ENCODE measurements at places on chromosomes 7 and 10.

DNA sequence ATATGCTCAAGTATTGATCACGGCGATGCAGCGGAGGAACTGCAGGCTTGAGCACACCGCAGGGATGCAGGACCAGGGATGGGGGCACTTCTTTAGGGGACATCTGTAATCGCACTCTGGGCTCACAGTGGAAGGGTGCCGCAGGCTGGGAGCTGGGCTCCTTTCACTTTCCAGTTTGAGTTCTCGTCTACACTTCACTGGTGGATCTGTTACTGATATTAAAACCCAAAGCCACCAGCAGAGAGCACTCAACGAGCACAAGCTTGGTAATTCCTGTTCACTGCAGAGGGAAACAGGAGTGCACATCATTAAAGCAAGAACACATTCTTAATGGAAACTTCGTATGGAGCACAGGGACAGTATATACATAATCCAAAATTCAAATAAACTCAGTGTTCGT lies 91.3 kb downstream of the PARD3 start:
- no peak for DNase-seq

DNA sequence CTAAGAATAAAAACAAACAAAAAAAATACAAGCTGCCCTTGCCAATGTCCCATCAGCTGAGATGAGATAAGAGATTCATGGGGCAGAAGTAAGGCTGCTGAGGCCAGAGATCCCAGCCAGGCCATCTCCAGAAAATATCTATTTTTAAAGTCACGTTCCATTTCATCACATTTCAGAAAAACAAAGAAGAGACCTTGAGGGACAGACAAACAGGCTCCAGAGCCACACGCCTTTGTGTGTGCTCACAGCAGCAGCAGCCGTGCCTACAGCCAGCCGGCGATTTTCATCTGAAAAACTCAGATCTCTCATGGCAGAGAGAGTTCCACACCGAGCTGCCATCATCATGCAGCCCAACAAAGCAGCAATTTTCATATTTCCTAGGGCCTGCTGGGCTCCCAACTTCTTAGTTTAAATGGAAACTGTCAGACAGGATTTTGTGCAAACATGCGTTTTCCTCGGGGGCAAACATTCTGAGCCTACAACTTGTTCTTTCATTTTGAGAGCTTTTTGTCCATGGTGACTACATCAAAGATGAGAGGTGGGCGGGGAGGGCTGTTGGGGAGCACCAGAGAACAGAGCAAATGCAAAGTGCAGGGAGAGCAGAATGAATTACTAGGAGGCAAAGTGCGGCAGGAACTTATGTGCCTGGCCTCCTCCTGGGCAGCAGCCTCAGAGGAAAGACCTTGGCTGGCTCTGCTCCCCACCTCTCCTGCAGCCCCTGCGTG lies 38.8 kb downstream of the DLG5 start:
- DNase-seq, result no peak

DNA sequence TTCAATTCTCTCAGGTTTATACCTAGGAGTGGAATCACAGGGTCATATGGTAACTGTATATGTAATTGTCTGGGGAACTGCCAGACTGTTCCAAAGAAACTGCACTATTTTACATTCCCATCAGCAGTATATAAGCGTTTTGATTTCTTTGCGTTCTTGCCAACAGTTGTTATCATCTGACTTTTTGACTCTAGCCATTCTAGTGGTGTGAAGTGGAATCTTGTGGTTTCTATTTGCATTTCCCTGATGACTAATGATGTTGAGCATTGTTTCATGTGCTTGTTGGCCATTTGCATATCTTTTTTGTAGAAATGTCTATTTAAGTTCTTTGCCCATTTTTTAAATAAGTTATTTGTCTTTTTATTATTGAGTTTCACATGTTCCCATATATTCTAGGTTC lies 44.3 kb upstream of the ZC3HAV1 start:
- DNase-seq, result no peak

DNA sequence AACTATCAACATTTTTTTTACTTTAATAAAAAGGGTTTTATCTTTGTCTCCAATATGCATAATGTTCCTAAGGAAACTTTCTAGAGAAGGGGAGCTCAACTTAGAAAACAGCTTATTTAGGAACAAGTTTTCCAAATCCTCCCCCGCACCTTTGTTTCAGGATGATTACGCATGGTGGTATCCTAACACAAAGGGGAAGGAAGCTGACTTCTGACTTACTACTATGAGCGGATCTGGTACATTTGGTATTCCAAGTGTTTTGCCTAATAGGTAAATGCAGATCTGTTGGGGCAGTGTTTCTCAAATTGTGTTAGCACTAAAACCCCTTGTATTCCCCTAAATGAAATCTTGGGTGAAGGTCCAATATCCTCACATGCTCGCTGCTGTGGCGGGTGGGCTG lies 229.3 kb upstream of the KLF14 start:
- no peak for DNase-seq

DNA sequence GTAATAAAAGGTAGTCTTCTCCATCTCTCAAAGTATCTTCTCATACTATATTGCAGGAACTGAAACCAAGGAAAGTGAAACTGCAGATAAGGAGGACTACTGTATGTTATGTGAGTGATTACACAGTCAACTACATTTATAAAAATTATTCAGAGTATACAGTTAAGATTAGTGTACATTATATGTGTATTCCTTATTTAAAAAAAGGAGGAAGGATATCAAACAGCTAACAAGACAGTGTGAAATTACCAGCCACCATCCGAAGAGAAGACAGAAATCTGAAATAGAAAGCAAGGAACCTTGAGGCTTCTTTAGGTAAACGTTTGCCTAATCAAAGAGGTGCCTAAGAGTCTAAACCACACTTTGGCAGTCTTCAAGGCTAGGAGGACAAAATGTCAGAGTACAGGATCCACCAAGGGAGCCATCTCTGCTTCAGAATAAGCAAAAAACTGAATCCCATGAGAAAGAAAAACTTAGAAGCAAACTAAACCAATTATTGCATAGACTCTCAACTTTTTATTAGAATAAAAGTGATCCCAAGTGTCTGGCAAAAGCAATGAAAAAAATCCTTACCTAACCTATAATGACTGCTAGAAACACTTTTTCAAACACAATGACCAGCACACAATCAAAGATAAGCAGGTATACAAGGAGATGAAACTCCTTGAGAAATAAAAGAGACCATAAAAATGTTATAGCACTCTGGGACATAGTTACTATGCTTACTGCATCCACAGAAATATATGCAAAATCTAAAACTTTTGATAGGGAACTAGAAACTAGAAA lies 6.4 kb downstream of the USP6NL start:
- DNase-seq, result no peak

- DNase-seq, result no peak
Observed at GRCh38 chr7:132472463-132473120, 103.7 kb downstream of the PLXNA4 start.

- no peak for DNase-seq
Observed at GRCh38 chr7:16668049-16668858, 22.3 kb downstream of the BZW2 start.

DNA sequence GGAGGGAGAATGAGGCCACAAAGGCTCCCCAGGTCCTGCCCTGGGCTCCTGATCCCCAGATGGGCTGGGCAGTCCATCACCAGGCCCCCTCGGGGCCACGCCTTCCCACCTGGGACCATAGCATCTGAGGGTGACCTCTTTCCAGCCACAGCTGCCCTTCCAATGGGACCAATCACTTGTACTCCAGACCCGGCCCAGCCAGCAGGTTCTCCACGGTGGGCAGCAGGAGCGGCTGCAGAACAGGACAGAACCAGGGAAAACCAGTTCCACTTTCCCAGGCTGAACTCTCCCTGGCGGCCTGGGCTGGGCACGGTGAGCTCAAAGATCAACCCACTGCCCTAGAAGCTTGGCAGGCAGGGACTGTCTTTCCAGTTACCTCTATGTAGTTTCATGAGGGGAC lies 257.6 kb downstream of the MAD1L1 start:
- DNase-seq, result no peak

GRCh38 chr7:127383123-127383835 lies 9.2 kb downstream of the ZNF800 start:
- no peak for DNase-seq

GRCh38 chr7:7408001-7408770 lies 127.5 kb downstream of the COL28A1 start:
- DNase-seq, result no peak

DNA sequence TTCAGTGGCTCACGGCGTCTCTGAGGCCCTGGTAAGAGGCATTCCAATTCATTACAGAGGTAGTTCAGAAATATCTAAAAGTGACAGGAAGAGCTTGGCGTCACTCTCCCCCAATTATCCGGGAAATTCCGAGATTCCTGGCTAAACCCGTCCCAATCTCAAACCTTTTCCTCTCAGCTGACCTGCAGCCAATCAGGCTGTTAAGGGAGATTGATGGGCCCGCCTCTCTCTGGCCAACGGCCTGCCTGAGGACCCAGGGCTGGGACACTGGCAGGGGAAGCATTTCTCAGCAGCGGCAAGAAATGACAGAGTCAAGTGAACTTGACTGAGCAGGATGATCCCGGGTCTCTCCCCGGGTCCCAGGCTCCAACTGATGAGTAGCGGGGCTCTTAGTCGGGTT lies 72.3 kb downstream of the EBF3 start:
- no peak for DNase-seq

DNA sequence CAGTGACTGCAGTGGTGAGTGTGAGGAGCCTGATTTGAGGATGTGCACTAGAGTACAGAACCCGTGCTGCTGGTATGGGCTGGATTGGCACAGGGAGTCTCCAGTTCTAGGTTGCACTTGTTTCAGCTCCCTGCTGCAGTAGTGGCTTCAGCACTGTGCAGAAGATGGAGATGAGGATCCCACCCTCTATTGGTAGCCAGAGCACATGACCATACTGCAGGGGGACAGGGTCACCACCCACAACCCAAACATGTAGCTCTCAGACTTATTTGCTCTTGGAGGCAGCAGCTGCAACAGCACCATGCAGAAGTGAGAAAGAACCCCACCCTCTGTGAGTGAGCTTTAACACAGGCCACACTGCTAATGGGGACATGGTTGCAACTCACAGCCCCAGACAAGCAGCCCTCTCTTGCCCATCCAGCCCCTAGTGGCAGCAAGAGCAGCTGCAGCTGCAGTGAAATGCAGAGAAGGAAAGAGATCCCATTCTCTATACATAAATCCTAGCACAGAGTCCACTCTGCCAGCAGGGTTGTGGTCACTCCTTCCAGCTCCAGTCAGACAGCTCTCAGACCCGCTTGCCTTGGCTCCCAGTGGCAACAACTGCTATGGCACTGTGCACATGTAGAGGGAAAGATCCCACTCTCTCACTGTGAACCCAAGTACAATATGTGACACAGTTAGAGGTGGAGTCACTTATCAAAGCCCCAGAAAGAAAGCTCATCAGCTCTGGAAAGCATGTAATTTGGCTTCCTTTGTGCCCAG lies 51.4 kb upstream of the SCIN start:
- no peak for DNase-seq

- DNase-seq, result no peak
Observed at GRCh38 chr10:107418085-107418806, 253.7 kb upstream of the SORCS1 start.

GRCh38 chr7:151172273-151173141 lies 5.0 kb upstream of the GBX1 start:
- peak; percentile 82 for DNase-seq

DNA sequence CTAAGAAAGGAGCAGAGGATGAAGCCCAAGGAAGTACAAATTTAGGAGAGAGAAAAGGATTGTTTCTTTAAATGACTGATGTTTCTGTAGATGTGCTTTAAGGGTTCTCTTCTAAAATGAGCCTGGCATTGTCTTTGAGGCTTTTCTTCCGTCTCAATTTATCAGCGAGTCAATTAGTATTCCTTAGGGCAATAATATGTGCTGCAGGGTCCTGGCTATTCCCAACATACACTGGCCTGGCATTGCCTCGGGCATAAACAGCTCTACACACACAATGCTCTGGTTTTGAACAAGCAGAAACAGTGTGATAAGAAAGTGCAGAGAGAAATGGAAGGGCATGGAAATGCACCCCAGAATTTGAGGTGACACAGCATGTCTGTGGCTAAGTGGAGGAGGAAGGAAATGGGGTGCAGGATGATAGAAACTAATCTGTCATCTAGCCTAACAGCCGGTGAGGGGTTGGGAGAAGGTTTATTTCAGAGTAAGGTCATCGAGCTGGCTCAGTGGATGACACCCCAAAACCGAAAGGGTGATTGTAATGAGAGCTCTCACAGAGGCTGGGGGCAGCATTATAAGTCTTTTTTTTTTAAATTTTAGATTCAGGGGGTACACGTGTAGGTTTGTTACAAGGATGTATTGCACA lies 67.5 kb upstream of the ARHGAP21 start:
- no peak for DNase-seq

- no peak for DNase-seq
Observed at GRCh38 chr10:75801121-75801520, 369.7 kb downstream of the LRMDA start.

- no peak for DNase-seq
Observed at GRCh38 chr7:117829450-117830117, 43.7 kb downstream of the CTTNBP2 start.

DNA sequence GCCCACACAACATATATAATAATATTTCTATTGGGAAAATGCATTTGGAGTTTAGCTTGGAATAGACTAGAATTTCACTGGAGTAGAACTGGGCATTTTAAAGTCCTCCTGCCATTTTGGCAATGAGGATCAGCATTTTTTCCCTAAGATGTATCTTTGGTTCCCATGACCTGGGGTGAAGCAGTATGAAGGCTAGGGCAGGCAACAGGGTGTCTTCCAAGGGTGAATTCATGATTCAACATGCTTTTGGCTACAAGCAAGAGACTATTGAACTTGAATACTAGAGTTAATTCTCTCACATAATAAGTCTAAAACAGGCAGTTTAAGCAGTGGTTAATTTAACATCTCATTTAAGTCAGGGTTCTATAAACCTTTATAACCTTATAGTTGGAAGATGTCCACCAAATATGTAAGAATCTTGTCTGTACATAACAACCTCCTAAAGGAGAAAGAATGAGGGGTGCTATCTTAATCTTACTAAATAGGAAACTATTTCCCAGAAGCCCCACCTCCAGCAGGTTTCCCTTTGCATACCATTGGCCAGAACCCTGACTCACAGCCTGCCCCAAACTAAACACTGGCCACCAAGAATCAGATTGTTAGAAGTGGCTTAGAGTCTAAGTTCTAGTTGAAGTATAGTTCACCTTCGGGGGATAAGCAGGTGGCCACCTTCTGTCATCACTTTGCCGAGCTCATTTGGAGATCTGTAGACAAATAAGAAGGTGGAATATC lies 96.0 kb upstream of the PRPS1L1 start:
- no peak for DNase-seq

- DNase-seq, result peak; percentile 57
Observed at GRCh38 chr7:155764438-155764793, 47.8 kb downstream of the SHH start.

DNA sequence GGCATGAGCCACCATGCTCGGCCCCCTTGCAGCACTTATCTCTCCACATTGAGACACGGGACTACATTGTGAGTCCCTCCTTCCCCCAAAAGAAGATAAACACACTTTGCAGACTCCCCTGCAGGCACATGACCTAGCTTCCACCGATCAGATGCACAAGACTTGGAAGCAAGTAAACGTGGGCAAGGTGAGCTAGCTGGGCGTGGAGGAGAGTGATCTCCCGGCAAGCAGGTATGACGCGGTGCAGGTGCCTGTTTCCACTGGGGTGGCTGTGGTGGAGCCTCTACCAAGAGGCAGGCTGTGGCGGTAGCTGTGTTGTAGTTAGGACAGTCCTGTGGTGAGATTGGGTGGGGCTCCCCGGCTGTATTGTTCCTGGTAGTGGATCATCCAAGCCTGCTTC lies 7.7 kb upstream of the COMTD1 start:
- DNase-seq, result no peak
